ENCODE measurements at places on chromosomes 5 and 9.
A peak's percentile ranks its signal among the peaks of the same experiment; 100 is the strongest.

GRCh38 chr9:122904823-122905710 is at the start of gene RC3H2:
TSS of gene RC3H2 (minus strand) at chr9:122905359. CDS start at chr9:122897509, 7,850 bp downstream.
- peak; percentile 100 for DNase-seq

DNA sequence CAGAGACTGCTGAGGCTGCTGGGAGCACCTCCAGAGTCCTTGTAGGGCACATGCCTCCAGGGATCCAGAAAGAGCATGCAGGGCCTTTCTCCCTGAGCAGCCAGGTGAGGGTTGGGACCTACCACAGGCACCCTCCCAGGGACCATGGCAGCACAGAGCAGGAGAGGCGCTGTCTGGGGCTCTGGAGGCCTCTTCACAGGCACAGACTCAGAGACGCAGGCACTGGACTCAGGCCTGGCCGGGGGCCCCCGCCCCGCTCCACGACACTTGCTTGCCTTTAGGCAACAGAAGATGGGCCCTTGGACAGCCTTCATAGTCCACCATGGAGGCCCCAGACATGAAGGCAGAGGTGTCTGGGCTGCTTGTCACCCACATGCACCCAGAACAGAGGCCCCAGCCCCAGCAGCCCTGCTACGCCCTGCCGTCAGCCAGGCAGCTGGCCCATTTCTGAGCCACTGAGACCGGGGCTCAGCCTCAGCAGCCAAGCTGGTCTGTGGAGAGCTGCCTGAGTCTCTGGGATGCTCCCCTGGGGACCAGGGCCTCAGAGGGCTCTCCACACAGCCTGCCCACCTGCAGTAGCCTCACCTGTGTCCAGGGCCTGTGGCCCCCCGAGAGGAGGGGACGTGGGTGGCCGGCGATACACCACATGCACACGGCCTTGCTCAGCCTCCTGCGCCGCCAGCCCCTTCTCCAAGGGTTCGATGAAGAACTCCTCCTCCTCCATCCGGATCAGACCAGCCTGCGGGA is 72.8 kb downstream of the ADAMTS2 start:
- DNase-seq, result no peak

GRCh38 chr5:135589152-135589551 is 10.4 kb upstream of the CXCL14 start:
- no peak for DNase-seq

DNA sequence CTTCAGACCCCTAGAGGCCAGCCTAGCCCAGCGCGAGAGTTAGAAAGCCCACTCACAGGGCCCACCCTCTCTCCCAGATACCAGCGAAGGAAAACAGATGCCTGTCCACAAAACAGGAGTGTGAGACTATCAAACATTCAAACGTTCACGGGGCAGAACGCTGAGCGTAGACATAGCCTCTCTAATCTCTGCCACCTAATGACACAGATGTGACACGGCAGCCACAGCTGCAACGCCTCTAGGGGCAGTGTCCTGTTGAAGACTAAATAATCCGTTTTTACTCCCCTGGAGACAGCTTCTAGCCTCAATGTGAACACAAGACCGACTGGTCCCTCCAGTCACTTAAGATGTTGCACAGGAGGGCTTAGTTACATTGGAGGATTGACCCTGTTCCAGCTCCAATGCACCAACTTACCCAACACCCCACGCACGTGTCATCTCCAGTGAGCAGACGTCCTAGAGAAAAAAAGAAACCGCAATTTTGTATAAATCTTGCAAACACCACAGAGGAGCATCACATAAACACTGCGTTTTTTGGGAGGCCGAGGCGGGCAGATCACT is 14.3 kb downstream of the DIPK1B start:
- DNase-seq, result no peak

GRCh38 chr9:130927995-130928900 is 10.8 kb downstream of the FIBCD1 start:
- peak; percentile 28 for DNase-seq

GRCh38 chr5:109177782-109178181 is 232.0 kb downstream of the PJA2 start:
- no peak for DNase-seq

- no peak for DNase-seq
Measured at GRCh38 chr9:111925017-111925770, 28.6 kb downstream of the UGCG start.

GRCh38 chr9:121779381-121780117 is 128.1 kb downstream of the DAB2IP start:
- no peak for DNase-seq

DNA sequence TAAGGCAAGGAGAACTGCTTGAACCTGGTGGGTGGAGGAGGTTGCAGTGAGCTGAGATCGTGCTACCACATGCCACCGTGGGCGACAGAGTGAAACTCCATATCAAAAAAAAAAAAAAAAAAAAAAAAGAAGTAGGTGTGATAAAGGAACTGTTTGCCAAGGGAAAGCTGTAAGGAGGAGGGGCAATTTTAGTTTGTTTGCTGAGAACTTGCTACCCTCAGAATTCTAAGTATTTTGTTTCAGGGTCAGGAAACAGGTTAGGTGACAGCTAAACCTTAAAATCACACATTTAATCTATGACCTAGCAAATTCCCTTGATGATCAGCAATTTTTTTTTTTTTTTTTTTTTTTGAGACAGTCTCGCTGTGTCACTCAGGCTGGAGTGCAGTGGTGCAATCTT is 7.2 kb upstream of the ARRDC3 start:
- DNase-seq, result no peak

GRCh38 chr5:5364932-5365331 is 57.5 kb upstream of the ICE1 start:
- DNase-seq, result no peak

- DNase-seq, result no peak
Measured at GRCh38 chr5:110884005-110884404, 145.2 kb downstream of the SLC25A46 start.

DNA sequence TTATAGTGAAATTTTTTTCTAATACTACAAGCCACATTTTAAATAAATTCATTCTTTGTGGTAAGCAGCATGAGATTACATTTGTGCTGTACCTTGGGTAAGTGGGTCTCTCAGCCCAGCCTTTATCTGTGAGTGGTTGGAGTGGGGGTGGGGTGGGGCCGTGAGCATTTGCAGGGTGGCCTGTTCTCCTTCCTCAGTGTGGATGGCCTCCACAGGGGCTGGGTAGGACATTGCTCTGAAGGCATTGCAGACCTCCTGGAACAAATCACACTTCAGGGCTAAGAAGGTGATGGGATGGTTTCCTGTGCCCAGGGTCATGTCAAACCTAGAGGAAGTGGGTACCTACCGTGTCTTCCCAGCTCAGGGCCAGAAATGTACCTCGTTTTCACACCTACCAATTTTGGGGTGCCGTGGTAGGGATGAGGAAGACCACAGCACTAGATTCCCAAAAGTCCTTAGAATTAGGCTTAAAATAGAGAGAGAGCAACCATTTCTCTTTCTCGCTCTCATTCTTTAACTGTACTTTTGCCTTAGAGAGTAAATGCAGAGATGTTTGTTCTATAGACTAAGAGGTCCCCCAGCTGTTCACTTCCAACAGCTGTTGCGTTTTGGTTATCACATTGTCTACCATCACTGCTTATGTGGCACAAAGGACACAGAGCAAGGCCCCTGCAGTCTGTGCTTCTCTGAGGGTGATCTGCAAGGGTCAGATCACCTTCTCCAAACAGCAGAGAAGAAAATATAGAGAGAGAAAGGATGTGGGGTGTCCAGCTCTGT is 83.4 kb upstream of the CTSL start:
- DNase-seq, result no peak

DNA sequence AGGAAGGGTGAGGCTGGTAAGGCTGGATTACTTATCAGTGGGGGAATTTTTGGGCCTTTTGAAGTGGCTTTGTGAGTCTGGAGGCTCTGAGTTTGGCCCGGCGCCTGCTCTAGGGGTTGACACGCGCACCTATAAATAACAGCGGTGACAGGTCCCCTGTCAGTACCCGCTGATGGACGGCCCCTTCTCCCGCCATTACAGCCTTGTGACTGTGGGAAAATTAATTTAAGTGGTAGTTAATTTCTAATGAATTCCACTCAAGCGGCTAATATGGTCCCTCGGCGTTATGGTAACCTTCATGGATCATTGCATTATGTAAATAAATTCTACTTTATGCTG is 16.5 kb downstream of the MRPL36 start:
- no peak for DNase-seq

DNA sequence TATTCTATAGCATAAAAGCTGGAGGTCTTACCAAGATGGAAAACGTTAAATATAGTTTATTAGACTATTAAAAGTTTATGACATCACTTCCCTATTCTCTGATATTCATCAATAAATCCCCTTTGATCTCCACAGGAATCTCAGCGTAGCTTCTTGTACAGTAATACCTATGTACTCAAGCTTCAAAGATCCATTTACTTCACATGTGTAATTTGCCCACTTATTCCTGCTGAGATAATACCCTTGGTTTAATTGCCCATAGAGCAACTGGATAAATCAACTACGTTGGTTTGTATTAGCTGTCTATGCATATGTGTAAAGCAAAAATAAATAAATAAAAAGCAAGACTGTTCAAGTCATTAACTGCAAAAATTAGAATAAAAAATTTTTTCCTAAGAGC is 219.7 kb downstream of the EFNA5 start:
- no peak for DNase-seq

- DNase-seq, result no peak
Measured at GRCh38 chr5:6759983-6760382, 46.8 kb downstream of the TENT4A start.

- DNase-seq, result no peak
Measured at GRCh38 chr5:91098541-91098940, 284.6 kb downstream of the ARRDC3 start.

- no peak for DNase-seq
Measured at GRCh38 chr5:106637275-106637674, 1033.5 kb downstream of the EFNA5 start.

DNA sequence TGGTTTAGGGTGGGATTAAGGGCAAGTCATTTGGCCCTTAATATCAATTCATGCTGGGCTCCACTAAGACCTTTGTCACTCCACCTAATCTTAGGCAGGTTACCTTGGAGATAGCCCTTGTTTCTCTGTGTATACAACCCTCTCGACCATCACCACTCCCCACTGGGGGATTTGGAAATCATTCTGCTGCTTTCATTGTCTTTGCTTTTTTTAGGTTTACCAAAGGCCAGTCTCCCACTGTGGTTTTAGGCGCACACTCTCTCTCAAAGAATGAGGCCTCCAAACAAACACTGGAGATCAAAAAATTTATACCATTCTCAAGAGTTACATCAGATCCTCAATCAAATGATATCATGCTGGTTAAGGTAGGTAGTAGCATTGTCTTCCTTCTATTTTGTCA is 6.2 kb downstream of the GZMK start:
- DNase-seq, result no peak

DNA sequence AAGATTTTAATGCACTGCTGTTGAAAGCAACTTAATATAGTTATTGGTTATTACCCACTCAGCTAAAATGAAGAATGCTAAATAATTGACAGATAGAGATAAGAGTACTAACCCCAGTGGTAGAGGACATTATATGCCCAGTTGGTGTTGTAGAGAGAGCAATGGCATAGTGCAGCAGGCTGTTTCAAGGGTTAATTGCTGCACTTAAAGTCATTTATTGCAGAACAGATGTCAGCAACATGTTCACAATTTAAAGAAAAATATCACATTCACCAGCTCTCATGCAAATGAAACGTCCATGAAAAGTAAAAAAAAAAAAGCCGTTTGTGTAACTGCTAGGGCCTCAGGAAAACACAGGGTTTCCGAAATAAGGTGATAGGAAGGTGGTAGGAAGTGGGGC is 254.6 kb downstream of the MTRR start:
- DNase-seq, result no peak

DNA sequence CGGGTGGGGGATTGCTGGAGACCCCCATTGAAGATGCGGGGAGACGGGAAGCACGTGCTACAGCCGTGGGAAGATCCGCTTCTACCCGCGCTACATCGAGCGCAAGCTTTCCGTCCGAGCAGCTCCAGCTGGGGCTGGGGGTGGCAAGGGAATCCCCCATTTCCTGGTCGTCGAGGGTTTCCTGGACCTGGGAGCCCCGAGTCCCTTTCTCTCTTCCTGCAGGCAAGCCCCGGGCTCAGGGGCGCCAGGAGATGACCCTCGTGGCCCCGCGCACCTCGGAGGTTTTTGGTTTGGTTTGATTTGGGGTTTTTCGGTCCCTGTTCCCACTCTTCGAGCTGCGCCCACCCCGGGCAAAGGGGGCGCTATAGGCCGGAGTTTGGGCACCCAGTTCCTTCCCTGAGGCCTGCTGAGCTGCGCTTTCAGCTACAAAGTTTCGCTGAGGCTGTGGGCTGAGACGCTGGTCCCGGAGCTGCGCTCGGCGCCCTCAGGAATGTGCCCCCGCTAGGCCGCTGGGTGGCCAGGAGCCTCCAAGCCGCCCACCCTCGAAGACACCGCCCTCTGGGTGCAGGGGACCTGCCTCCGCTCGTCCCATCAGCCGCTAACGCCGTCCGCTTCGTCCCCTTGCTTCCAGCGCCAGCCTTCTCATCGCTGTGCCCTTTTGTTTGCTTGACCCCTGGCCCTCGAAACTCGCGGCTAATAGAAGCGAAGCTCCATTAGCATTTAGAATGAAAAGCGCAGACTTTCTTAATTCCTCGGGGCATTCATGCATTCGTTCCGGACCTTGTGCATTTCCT is 2.9 kb downstream of the NR4A3 start:
- DNase-seq, result no peak

DNA sequence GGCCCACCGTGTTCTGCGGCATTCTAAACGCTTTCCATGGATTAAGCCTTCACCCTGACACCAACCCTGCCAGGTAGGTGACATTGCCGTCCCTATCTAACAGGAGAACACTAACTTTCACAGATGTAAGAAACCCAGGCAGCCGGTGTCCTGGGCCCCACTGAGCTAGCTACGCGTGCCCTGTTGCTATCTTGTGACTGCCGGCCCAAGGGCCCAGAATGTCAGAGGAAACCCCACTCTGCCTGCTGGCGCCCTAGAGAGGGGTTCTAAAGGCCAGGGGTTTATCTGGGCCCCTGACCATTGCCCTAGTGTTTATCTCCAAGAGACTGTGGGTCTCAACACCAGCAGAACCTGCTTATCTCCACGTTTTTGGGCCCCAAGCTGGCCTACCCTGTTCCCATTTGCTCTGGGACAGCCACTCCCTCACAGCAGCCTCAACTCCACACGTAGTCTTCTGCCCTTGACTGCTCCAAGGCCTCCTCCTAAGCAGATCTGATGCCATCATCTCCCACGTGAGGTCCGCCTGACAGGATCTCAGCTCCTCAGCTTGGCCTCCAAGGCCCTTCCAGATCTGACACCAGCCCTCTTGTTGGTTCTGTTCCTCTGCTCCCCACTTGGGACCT is 18.1 kb upstream of the ZBTB34 start:
- DNase-seq, result no peak
